ENCODE measurements at places on chromosomes 3 and 15.

DNA sequence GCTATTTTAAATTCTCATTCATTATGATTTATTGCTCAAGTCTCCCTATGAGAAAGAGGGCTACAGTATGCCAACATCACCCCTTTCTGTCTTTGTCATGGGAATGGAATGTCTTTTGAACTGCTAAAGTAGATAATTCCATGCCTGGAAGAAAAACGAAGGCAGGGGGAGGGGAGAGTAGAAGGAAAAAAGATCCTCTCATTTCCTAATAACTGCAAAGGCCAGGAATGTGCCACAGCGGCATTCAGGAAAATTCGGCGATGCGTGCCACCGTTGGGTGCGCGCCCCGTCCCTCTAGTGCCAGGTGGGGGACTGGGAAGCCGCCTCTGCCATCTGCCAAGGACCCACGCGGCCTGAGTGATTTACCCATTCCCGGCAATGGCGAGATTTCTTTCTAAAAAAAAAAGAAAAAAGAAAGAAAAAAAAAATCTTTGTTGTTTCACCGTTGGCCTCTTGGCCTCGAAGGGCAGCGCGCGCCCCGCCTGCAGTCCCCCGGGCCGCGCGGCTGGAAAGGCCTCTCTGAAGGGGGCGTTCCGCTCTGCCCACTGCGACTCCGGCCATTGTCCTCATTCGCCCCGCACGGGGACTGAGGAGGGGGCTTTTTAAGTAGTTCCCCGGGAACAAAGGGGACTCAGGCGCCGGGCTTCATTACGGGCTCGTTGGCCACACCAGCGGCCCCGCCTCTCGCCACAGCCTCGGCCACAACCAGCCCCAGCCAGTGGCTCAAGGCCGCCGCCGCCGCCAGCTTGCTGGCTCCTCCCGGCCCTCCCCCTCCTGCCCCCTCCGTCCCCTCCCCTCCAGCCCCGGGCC lies 54.5 kb downstream of the CPN2 start:
- no peak for DNase-seq

GRCh38 chr3:46995901-46996562 lies 16.6 kb downstream of the NBEAL2 start:
- no peak for DNase-seq

DNA sequence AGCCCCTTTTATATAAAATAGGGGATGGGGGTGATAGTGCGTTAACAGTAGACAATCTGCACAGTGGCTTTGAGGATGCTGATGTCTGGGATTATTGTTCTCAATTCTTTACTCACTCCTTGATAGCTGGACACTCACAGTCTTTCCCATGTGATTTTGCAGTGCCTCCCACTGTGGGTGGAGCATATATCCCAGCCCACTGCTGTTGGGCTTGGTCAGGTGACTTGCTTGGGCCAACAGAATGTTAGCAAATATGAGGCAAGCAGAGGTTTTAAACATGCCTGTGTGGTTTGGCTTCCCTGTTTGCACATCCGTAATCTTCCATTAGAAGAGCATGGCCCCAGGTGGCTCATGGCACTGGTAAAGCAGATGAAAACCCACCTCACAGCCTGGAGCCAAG lies 46.5 kb downstream of the CPA3 start:
- no peak for DNase-seq

- no peak for DNase-seq
These were observed 33.5 kb downstream of the CCDC13 start for GRCh38 chr3:42739401-42740158.

- no peak for DNase-seq
These were observed 216.7 kb downstream of the ABHD5 start for GRCh38 chr3:43907508-43907858.

Data from NCI-H1417 (cell line).